HuH-7.5 (cell line): ENCODE measurements at places on chromosomes 6 and 20.

DNA sequence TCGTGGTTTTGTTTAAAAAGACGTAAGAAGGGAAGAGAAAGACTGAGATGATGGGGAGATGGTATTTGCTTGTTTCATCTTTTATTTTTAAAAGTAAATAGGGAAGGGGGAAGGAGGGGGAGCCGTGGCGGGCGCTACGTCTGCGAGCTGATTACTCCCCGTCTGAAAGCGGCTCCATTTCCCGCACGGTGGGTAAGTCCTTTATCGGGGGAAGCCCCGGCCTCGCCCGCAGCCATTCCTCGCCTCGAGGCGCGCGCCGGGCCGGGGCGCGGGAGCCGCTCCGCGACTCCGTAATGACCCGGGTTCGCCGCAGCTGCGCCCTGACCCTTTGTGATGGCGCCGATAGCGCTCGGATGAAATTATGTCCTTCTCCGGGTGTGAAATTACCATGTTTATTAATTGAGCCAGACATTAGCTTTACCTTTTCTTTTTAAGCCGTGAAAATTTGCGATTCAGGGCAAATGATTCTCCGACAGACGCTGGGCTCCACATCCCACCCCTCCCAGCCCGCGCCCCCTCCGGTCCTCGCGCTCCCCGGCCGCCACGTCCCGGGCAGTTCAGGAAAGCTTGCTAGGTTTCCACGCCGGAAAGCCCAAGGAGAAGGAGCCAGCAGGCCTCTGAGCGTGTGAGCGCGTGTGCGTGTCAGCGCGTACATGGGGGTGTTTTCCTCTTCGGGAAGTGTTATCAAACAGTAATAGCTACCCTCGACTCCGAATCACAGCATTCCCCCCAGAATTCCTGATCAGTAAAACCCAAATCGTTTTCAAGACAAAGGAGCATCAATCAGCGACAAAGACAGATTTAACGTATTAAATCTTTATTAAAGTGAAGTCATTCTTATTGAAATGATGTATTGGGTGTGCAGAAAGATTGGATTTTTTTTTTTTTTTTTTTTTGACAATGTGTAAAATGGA lies 30.0 kb downstream of the TFAP2A start:
- DNase-seq = no peak

DNA sequence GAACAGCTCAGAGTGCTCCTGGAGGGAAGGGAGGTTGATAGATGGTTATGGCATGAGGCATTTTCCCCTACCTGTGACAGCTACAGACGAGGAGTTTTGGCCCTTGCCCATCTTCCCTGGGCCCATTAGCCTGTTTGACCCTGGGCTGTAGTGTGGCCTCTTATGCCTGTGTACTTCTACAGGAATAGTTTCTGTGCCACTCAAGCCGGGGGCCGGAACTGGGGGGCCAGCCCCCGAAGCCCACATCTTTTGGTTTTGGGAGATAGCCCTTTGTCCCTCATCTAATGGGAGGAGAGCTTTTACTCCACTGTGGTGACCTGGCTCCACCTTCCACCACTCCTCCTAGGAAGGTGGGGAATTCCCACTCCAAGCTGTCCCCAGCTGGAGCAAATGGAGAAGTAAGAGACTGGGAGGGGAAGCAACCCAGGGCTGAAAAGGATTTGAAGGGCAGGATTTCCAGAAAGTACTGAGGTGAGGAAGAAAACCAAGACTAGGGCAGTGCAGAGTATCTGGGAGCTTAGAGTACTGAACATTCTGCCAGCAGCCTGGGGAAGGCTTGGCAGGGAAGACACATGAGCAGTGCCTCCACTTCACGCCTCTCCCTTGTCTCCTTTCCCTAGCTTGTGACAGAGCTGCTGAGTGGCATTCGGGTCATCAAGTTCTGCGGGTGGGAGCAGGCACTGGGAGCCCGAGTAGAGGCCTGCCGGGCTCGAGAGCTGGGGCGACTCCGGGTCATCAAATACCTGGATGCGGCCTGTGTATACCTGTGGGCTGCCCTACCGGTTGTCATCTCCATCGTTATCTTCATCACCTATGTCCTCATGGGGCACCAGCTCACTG lies 6.9 kb downstream of the ABCC10 start:
- no peak for DNase-seq

GRCh38 chr6:15423286-15423993 lies 177.6 kb downstream of the JARID2 start:
- no peak for DNase-seq

DNA sequence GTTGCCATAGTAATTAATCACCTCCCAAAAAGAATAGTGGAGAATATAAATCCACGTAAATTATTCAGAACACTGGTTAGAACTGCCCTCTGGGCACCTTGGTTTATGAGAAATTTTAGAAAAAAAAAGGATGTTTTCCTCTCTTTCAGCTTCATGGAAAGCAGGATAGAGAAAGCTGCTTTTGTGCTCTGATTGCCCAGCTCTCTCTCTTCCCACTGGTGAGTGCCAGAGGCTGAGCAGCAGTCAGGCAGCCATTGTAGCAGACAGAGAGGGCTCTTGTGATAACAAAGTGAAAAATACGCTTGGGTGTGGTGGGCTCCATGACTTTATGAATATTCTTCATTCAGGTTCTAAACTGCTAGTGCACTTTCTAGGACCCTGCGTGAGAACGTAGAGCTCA lies 26.4 kb downstream of the SLC35F1 start:
- DNase-seq = no peak

DNA sequence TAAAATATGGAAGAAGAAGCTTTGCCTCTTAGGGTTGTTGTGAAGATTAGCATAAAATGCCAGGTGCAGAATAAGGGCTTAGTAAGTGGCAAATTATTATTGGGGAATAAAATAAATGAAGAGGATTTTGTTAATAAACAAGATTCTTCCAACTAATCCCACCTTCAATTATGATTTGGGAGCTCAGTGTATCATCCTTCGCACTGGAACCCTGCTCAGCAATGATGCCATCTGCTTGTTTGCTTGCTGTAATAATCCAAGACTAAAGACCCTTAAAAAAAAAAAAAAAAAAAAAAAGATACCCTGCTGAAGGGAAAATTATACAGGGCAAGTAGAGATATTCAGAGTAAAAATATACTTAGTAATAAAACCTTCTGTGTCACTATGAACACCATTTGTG lies 62.0 kb upstream of the RREB1 start:
- DNase-seq = no peak

DNA sequence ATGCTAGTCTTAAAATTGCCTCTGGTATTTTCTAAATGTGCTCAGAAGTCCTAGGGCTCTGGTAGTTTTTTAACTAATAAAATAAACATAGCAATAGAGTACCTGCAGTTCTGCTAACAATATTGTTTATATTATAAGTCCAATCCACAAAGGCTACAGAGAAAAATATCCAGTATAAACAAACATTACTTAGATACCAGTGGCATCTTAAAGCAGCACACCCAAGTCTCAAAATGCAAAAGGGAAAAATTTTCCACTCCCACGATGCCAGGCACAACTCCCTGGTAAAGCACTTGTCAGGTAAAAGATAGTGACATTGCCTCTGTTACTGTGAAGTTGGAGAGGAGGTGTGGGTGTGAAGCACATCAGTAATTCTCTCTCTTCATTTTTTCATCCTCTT lies 123.3 kb downstream of the OGFRL1 start:
- DNase-seq = no peak

DNA sequence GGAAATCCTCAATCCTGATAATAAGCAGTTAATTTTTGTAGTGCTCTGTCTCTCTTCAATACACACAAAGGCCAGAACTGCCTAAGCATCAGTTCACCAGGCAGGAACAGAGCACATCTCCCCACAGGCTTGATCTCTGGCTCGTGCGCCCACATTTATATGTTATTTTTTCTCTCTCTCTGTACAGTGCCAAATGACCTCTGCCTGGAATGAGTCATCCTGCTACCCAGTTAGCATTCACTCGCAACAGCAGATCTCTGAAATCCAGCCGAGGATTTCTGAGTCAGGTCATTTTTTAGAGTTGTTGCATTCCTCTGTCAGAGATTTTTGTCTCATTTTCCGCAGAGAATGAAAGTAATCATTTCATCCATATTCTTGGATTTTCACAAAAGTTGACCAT lies 107.1 kb downstream of the COL12A1 start:
- no peak for DNase-seq

DNA sequence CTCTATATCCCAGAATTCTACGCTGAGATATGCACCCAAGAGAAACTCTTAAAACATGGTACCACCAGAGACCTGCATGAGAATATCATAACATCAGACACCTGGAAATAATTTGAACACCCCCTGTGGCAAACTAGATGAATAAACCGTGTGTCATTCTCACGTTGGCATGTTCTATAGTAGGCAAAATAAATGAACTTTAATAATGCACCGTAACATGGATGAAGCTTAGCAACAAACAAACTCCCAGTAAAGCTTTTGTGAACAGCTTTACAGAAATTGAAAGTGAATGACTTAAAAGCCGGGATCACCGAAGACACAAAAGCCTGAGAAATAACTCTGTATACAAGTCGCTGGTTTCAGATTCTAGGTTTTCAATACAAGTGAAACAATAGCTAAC lies 1166.8 kb upstream of the CITED2 start:
- DNase-seq = no peak

- DNase-seq = no peak
Measured at GRCh38 chr20:62898970-62899632, 27.2 kb downstream of the DIDO1 start.
